ENCODE measurements at places on chromosomes 2 and 18.

DNA sequence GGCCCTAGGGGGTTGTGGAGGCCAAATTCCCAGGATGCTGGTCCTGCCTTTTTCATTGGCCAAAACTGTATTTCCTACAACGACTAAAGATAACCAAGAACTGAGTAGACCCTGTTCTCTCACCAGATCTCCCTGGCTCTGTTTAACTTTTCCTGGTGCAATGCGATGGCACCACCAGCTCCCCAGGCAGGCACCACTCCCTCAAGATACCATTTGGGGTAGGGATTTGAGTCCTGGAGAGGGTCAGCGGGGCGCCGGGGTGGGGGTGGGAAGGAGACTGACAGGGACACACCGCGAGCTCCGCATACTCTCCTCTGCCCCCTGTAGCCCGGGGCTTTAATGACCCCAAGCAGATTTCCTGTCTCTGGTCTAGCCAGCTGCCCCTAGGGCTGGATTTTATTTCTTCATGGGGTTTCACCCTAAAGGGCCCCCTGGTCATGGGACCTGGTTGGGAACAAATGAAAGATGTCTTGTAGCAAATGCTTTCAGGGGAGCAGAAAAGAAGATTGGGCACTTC, 7.3 kb downstream of the SIX2 start:
- no peak overlapping the region for H3K27ac ChIP-seq
- peaks cover 99% of the 10 kb centered on the region for H3K27me3 ChIP-seq
- H3K36me3 ChIP-seq: no peaks in the 10 kb centered on the region
- no peak for DNase-seq
- no peak overlapping the region for H3K4me3 ChIP-seq
- H3K4me1 ChIP-seq: peaks cover 12% of the 10 kb centered on the region

- peak; percentile 35 for DNase-seq
- H3K27me3 ChIP-seq: no peaks in the 10 kb centered on the region
- no peaks in the 10 kb centered on the region for H3K4me1 ChIP-seq
- peak overlapping the region; percentile 99 for H3K27ac ChIP-seq
- H3K36me3 ChIP-seq: no peaks in the 10 kb centered on the region
Measured at GRCh38 chr2:160494201-160494644, 616 bp upstream of the RBMS1 start.

DNA sequence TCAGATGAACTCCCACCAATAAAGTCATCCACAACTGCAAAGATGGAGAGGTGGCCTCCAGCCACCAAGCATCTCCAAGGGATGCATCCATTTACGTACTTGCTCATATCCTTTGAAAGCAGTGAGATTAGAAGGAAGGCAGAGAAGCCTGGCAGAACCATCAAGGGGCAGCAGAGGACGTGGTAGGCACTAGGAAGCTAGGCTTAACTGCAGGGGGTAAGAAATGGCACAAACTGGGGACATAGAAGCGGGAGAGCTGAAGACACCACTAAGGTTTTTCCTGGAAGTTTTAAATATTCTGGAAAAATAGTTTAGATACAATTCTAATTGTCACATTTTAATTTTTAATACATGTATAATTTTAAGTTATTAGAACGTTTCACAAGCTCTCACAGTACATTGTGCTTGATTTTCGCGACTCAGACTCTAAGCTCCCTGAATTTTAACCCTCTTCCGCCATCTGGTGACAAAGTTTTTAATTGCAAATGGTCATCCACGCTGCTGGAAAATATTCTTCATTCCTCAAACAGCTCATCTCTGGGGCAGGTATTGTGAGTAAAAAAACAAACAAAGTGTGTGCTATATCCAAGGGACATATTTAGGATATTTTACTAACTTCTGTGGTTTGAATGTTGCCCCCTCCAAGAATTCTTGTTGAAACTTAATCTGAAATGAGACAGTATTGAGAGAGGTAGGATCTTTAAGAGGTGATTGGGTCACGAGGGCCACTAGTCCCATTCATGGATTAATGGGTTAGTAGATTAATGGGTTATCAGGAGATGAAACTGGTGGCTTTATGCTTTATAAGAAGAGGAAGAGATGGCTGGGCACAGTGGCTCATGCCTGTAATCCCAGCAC, 1.6 kb upstream of the PSTPIP2 start:
- no peaks in the 10 kb centered on the region for H3K36me3 ChIP-seq
- H3K4me3 ChIP-seq: no peak overlapping the region
- H3K27me3 ChIP-seq: no peaks in the 10 kb centered on the region
- peaks cover 8% of the 10 kb centered on the region for H3K4me1 ChIP-seq
- DNase-seq: peak; percentile 79
- no peak overlapping the region for H3K27ac ChIP-seq

DNA sequence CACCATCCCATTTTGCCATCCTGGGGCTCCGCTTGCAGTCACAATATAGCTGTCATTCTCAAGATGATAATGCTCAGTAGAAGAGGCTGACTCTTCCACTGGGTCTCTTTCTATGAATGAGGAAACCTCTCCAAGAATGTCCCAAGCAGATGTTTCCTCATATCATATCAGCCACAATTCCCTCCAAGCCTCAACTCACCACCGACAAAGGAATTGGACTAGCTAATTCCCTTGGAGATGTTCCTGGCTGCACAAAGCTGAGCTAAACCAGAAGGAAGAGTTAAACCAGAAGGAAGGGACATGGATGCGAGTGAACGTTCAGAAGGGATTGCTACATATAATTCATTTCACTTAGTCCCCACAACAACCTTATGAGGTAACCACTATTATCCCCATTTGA, 65.0 kb upstream of the NPAS2 start:
- H3K27ac ChIP-seq: no peak overlapping the region
- H3K4me3 ChIP-seq: no peak overlapping the region
- H3K4me1 ChIP-seq: no peaks in the 10 kb centered on the region
- DNase-seq: no peak
- H3K27me3 ChIP-seq: no peaks in the 10 kb centered on the region

DNA sequence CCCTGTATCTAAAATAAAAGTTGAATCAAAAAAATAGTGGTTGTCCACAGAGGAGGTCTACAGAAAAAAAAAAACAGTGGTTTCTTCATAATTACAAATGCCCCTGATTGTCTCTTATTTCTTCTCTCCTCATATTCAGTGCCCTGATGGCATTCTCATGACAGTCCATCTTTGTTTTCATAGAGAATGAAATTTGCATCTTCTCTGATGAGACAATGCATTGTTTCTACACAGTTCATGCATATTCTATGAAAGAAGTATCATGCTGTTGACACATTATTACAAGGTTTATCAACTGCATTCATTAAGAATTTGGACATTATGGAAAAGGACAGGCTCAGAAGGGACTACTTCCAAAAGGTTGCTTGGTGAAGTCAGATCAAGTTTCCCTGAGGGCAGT, 59.5 kb downstream of the LHCGR start:
- H3K4me3 ChIP-seq: no peak overlapping the region
- peaks cover 13% of the 10 kb centered on the region for H3K4me1 ChIP-seq
- no peaks in the 10 kb centered on the region for H3K36me3 ChIP-seq
- H3K27me3 ChIP-seq: no peaks in the 10 kb centered on the region

DNA sequence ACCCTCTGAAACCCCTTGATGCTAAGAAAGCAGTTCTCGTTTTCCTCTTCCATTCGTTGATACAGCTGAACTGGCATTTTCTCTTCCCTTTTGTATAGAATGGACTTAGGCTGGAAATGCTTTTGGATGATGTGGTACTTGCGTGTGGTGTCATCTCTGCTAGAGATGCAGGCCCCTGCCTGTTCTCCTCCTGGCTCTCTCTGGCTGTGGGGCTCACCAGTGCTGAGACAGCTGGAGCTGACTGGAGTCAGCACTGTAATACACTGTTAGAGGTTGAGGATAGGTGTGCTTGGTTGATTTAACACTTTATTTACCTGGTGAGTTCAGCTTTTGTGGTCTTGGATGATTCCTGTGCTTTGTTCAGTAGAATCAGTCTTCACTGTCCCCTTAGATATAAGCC, 30.2 kb downstream of the PARD3B start:
- no peaks in the 10 kb centered on the region for H3K27me3 ChIP-seq
- H3K27ac ChIP-seq: no peak overlapping the region
- H3K36me3 ChIP-seq: no peaks in the 10 kb centered on the region
- no peak for DNase-seq

GRCh38 chr2:43743706-43744105, 30.1 kb upstream of the DYNC2LI1 start:
- no peaks in the 10 kb centered on the region for H3K27me3 ChIP-seq
- no peaks in the 10 kb centered on the region for H3K36me3 ChIP-seq
- no peak for DNase-seq
- peaks cover 8% of the 10 kb centered on the region for H3K4me1 ChIP-seq

GRCh38 chr2:210198326-210198725, 26.9 kb downstream of the ACADL start:
- H3K27me3 ChIP-seq: no peaks in the 10 kb centered on the region
- no peaks in the 10 kb centered on the region for H3K36me3 ChIP-seq
- H3K4me3 ChIP-seq: no peak overlapping the region
- H3K27ac ChIP-seq: no peak overlapping the region
- no peak for DNase-seq

DNA sequence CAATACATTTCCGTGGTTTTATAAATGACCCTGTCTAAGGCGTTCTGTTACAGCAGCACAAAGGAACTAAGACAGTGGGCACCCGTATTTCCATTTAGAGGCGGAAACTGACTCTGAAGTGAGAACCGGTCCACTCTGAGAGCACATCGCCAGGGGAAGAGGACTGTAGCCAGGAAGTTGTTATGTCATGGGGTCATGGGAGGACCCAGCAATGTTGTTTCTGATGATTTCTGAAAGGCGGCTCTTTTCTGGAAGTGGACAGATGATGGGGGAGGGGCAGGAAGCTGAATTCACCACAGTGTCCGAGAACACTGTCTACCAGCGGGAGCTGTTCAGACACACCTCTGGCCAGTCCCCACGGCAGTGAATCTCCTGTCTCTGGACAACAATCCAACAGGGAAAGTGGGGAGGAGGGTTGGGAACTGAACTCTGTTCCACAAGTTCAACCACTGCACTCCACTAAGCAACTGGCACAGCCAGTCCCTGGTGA, 2.1 kb upstream of the LRRFIP1 start:
- no peak for DNase-seq
- peaks cover 11% of the 10 kb centered on the region for H3K4me1 ChIP-seq
- no peaks in the 10 kb centered on the region for H3K36me3 ChIP-seq
- no peaks in the 10 kb centered on the region for H3K27me3 ChIP-seq
- H3K4me3 ChIP-seq: no peak overlapping the region
- no peak overlapping the region for H3K27ac ChIP-seq

- no peak for DNase-seq
- no peaks in the 10 kb centered on the region for H3K27me3 ChIP-seq
- no peak overlapping the region for H3K27ac ChIP-seq
- H3K4me3 ChIP-seq: no peak overlapping the region
- H3K4me1 ChIP-seq: no peaks in the 10 kb centered on the region
- H3K36me3 ChIP-seq: no peaks in the 10 kb centered on the region
Measured at GRCh38 chr2:102509749-102510148, 36.7 kb downstream of the SLC9A4 start.

DNA sequence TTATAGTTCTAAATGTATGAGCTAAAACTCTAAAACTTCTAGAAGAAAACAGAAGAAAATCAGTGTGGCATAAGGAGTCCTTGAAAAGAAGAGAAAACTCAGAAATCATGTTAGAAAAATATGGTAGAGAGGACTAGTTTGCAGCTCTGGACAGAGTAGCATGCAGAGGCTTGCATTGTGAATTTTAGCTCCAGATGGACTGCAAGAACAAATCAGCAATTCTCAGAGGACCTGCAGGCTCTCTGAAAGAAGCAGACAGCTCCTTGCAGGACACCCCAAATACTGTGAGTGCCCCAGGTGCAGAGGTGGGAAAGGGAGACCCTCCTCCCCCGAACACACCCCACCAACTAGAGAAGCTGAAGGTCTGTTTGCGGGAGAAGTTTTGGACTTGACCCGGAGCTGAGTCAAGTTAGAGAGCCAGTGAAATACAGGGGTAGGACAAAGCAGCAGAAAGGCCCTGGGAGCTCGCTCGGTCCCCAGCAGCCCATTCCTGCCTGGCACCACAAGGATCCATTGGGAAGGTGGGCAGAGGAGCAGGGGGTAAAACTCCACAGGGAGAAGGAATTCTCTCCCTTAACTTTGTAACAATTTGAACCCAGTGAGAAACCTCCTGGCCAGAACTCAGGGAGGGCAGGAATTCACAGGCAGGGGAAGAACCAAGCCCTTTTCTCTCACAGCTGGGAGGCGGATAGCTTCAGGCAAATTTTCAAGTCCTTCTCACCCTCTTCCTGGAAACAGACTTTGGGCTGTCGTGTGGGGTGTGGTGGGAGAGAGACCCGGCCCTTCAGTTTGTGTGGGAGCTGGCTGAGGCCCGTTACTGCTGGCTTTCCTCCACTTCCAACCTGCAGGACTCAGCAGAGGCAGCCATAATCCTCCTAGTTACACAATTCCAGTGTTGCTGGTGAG, 216.2 kb upstream of the SLC35G4 start:
- no peaks in the 10 kb centered on the region for H3K36me3 ChIP-seq
- no peak overlapping the region for H3K4me3 ChIP-seq
- no peaks in the 10 kb centered on the region for H3K27me3 ChIP-seq
- no peak for DNase-seq
- no peak overlapping the region for H3K27ac ChIP-seq

GRCh38 chr2:187329586-187329985, 118.5 kb downstream of the CALCRL start:
- H3K36me3 ChIP-seq: no peaks in the 10 kb centered on the region
- H3K4me1 ChIP-seq: no peaks in the 10 kb centered on the region
- no peak for DNase-seq

DNA sequence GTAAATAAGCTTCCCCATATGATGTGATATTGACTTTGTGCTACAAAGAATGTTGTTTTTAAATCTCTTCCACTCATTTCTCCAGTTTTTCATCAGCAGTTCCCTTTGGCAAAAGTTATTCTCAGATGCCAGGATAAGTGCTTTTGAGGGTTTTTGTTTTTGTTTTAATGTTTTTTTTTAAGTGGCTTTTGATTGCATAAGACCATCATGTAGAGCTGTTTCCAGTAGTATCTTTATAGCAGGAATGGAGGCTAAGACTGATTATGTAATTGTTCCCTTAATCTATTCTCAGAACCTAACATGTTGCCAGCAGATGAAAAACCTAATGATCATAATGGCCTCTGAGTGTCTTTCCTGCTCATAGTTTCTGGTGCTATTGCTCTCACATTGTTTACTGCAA, 77.9 kb downstream of the CABLES1 start:
- H3K4me1 ChIP-seq: no peaks in the 10 kb centered on the region
- no peak for DNase-seq
- H3K27me3 ChIP-seq: no peaks in the 10 kb centered on the region

- no peak overlapping the region for H3K4me3 ChIP-seq
- no peaks in the 10 kb centered on the region for H3K27me3 ChIP-seq
- H3K27ac ChIP-seq: no peak overlapping the region
- peaks cover 13% of the 10 kb centered on the region for H3K4me1 ChIP-seq
Measured at GRCh38 chr2:201223089-201224073, 37.0 kb upstream of the CASP8 start.

- peaks cover 6% of the 10 kb centered on the region for H3K4me1 ChIP-seq
- DNase-seq: peak; percentile 74
- peak overlapping the region; percentile 92 for H3K27ac ChIP-seq
- H3K27me3 ChIP-seq: no peaks in the 10 kb centered on the region
- H3K36me3 ChIP-seq: no peaks in the 10 kb centered on the region
Measured at GRCh38 chr2:130798472-130799218, 38.1 kb upstream of the ARHGEF4 start.
